ENCODE measurements at places on chromosomes 13 and 19. TPM values are rescaled to one million over a fixed set of nuclear protein-coding genes. Genes with fewer than 3 reads are reported as not detected.

The KLK3 gene
- not detected for total RNA-seq

The CYP2A7 gene
- total RNA-seq = not detected

The OLFM2 gene
- not detected for total RNA-seq

The FCAR gene
- not detected for total RNA-seq

The GAS6 gene
- 27.9 TPM for total RNA-seq

The ERICH4 gene
- not detected for total RNA-seq

The PTH2 gene
- total RNA-seq = not detected

The MAMSTR gene
- total RNA-seq = 0.67 TPM

The RNASEH2A gene
- total RNA-seq = 36.4 TPM

The IGFL1 gene
- total RNA-seq = not detected

The CCL25 gene
- total RNA-seq = not detected

The DPF1 gene
- total RNA-seq = 0.93 TPM

The CD22 gene
- total RNA-seq = 0.15 TPM

The DOCK6 gene
- total RNA-seq = 124 TPM

The CEBPA gene
- not detected for total RNA-seq

The RFPL4A gene
- total RNA-seq = not detected

The DAND5 gene
- total RNA-seq = 0.07 TPM

The FSD1 gene
- 7.9 TPM for total RNA-seq

The CAMSAP3 gene
- not detected for total RNA-seq

The ZNF534 gene
- total RNA-seq = not detected

The PLK5 gene
- not detected for total RNA-seq

The PSG11 gene
- not detected for total RNA-seq

The OSCAR gene
- total RNA-seq = not detected

The LAIR2 gene
- total RNA-seq = not detected

The GRIK5 gene
- total RNA-seq = not detected

The BORCS8 gene
- total RNA-seq = 21.4 TPM

The COL4A1 gene
- 965 TPM for total RNA-seq

The FAM98C gene
- 18.6 TPM for total RNA-seq

The TTC9B gene
- not detected for total RNA-seq

The GGACT gene
- 13.2 TPM for total RNA-seq

Measured in mammary microvascular endothelial cell (primary cell).